H4 (cell line): ENCODE measurements at places on chromosomes 7 and 10. TPM values are rescaled to one million over a fixed set of nuclear protein-coding genes. Genes with fewer than 3 reads are reported as not detected.

DNA sequence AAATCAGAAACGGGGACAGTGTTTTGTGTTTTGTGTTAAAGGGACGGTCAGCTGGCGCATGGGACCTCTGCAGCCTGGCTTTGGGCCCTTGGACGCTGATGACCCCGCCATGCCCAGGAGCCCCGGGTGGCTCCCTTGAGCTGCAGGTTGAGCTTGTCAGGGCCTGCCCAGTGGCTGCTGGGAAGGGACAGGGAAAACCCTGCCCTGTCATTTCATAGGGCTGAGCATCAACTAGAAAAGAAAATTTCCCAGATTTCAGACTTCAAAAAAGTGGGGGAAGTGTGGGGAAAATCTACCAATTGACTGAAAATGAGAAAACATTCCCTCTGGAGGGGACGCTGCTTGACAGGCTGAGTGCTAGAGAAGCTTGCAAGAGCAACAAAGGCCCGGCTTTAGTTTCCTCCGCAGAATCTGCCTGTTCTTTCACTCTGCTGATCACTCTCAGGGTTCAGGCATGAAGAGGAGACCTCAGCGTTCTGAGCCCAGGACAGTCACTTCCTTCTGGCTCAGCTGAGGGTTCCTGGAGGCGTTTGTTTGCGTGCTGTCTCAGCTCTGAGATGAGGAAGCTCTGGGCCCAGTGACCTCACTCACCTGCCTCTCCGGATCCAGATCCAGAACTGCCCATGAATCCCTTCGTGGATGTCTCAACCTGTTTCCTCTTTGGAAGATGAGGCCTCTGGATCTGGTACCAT is 18.6 kb upstream of the DNAJB6 start:
- DNase-seq = no peak

GRCh38 chr7:3956949-3957348 is 655.9 kb downstream of the SDK1 start:
- no peak for DNase-seq

DNA sequence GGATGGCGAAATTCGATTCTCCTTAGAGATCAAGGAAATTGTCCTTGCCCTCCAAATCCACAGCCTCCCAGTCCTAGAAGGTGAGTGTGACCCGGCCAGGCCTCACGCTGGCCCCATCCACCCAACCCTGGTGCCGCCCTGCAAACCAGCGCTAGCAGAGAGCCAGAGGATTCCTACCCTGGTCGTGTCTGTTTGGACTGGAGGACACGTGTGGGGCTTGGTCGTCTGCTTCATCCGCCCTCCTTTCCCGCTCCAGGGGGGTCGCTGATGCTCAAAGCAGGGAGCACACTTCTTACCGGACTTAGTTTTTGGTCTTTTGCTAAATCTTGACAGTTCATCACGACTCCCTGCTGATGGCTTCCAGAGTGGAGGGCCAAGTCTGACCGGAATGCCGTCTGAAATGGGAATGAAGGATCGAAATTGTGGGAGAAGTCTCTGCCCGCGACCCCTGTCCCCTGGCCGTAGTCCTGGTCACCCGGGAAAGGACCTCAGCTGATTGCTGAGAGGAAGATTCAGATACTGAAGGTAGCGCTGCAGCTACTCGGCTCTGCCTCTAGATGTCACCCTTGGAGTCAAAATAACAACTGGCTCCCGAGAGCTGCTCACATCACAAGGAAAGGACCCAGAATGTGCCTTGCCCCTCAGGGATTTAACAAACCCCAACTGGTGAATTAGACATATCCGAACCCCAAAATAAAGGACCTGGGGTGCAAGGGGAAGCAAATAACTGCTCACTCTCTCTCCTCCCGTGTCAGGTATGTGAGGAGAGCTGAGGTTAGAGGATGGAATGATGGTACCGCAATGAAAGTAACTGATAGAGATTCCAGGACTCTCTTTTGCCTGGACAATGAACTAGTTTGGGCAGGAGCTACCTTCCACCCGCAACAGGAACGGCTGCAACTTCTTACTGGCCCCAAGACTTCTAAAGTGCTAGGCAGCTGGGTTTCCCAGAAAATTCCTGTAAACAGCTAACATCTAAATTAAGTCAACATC is 23.5 kb upstream of the ORC5 start:
- DNase-seq = peak; percentile 63

- no peak for DNase-seq
Observed at GRCh38 chr10:65952086-65952485, 973.8 kb upstream of the LRRTM3 start.

- DNase-seq = no peak
Observed at GRCh38 chr7:71470326-71470725, 338.4 kb downstream of the GALNT17 start.

- no peak for DNase-seq
Observed at GRCh38 chr10:74063256-74063655, 65.3 kb downstream of the VCL start.

DNA sequence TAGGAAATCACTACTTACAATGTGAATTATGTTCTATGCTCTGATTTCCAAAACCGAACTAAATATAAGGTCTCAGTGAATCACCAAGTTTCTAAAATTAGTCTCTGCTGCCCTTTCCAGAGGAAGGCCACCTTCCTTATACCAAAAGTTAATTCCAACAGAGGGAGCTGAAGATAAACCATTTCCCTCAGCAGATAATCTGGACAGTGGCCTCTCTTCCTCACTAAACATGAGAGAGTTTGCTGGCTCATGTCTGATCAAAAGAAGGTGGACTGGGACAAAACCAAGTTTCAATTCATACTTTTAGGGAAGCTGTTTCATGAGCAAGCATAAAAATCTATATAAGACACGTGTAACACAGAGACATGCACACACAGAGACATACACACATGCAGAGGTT is 6.4 kb downstream of the FEZF1 start:
- no peak for DNase-seq

- DNase-seq = no peak
Observed at GRCh38 chr7:74218343-74218698, 8.5 kb downstream of the LAT2 start.

DNA sequence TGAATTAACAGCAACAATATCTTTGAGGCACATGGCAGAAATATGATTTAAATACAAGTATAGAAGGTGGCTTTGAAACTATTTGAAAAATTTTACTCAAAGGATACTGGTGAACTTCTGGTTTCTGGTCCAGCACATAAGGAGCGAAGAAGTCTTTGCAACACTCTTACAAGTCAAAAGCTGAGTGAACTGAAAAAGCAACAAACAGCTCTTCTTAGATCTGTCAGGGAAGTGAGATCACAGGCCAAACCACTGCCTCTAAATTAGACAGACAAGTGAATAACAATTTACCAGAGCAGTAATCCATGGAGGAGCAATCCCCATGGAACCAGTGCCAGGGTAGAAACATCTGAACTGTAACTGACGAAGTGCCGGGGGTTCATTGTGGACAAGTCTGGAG is 9.6 kb upstream of the VWC2 start:
- DNase-seq = no peak

DNA sequence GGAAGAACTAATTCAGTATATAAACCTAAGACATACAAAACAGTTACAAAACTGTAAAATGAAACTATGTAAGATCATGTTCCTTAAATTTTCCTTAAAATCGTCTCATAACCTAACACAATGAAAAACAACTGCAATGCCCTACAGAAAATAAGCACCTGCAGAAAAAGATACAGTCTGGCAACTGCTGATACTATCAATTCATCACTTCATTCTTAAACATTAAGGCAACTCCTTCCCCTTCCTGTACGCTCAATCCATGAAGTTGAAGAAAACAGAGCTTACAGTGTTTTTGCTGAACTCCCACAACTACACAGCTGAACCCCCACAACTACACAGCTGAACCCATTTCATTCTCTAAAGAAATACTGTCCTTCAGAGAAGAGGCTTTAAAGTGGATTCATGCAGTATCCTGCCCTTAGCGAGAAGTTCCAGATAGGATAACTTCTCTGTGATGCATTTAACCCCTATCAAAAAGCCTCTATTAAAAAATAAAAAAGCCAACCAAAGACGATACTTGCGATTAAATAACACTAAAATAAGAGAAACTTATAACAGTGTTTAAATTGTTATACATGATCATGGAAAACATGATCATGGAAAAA is 50.0 kb downstream of the JMJD1C start:
- DNase-seq = no peak

DNA sequence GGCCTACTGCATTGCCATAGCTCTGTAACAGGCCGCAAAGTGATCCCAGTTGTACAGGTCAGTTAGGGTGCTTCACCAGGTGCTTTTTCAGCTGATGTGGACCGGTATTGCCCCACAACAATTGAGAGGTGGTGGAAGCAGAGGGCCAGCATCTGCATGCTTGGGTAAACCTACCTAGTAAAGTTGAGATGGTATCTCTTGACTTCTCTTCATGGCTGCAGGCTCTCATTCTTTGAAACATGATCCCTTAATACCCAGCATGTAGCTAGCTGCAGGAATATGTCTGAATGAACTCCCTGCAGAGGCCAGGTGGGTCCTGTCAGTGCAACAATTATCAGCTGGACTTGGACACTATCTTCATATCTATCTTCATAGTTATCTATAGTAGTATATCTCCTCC is 60.7 kb upstream of the CCDC6 start:
- no peak for DNase-seq

- no peak for DNase-seq
Observed at GRCh38 chr10:101228966-101229265, 347 bp downstream of the LBX1 start.

GRCh38 chr10:109762555-109762954 is 160.8 kb downstream of the XPNPEP1 start:
- DNase-seq = no peak

- peak; percentile 99 for DNase-seq
Observed at GRCh38 chr7:30348083-30348560, 63.7 kb downstream of the ZNRF2 start.

DNA sequence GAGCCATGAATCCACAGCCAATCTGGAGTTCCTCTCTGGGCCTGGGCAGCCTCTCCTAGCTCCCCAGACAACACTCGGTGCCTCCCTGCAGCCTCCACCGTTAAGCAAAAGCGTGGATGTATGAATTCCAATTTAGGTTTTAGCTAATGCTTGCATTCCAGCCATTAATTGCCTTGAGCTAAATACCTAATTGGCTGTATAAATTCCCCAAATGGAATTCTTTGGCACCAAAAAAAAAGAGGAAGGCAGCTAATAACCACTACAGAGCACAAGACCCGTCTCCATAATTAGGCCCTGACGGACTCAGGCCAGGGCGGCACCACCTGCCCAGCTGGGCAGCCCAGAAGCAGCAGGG is 140.5 kb downstream of the PTPRN2 start:
- DNase-seq = no peak

GRCh38 chr10:71250405-71250804 is 38.0 kb downstream of the UNC5B start:
- DNase-seq = no peak

DNA sequence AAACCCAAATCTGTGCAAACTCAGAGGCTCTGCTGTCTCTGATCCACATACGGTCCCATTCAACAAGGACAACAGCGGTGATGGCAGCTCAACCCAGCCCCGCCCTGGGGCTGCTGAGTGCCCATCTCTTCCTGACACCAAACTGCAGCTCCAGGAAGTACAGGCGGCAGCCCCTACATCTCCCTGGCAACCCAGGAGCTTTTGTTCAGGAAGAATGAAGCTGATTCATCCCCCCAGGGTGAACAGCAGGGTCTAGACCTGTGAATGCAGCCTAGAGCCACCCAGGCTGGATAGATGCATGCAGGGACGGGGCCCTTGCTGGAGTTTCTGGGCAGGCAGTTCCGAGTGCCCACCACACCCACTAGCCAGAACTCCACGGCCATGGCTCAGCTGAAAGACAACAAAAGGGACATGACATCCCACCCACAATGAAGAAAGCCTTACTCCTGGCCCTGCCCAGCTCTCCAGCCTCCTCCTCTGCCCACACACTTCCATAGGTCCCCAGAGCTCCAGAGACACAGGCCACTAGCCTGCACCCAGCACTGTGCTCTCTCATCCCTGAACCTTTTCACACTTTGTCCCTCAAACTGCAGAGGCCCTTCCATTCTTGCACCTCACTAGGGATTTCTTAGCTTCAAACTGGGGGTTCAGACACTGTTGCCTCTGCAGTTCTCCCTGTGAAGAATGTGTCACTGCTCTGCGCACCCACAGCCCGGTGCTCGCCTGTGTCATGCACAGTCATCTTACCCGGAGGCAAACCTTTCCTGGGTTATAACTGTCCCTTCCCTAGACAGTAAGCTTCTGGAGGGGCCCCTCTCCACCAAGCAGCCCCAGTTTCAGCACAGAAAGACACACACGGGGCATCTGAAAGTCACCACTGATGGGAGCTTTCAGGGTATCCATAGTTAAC is 99.1 kb downstream of the GRID1 start:
- no peak for DNase-seq

DNA sequence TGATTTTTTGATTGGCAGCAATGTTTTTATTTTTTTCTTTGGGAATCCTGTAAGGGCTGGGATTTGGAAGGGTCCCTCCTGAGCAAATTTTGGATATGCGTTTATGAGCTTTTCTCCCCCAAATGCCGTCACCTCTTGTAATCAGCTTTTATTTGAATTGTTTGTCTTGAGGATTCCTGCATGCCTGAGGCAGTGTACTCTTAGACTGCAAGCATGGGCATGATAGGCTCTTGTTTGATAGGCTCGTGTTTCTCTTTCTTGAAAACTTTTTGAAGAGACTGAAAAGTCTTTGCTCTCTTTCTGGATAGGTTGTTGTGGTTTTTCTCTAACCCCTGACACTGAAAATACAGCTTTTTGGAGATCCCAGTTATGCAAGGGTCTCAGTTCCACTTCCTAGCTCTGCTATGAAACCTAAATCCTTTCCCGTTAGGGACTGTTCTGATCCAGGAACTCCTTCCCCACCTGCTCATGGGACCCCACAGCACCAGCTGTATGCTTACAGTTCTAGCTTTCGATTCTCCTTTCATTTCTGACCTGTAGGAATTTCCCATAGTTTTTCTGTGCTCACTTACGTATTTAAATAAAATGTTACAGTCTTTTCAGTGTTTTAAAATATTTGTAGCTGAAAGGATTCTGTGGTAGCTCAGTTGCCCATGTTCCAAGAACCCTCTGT is 17.2 kb downstream of the TSPAN13 start:
- DNase-seq = no peak

DNA sequence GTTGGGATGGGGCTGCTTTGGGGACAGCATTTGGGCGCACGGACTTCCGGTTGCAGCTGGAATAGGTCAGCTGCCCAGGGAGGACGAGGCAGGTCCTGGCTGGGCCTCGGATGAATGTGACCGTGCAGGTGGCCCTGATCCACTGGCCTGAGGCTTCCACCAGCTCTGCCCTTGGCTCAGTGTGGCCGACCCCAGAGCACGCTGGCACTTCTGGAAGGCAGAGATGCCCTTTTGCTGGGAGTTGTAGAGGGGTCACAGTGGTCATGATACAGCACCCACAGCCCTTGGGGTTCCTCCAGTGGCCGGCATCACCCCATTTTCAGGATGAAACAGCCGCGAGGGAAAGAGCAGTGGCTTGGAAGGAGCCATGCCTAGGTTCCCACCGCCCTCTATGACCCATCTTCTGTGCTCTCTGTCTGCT is 19.0 kb downstream of the ADCY1 start:
- no peak for DNase-seq

The VPS50 gene
- total RNA-seq = 17.9 and 25.6 TPM in 2 replicates

The FZD1 gene
- 6.1 and 6.9 TPM in 2 replicates for total RNA-seq

The ATOH7 gene
- total RNA-seq = 0.27 and 0.88 TPM in 2 replicates

The PWWP2B gene
- 2.2 and 6.2 TPM in 2 replicates for total RNA-seq

The ST8SIA6 gene
- total RNA-seq = 0.14 TPM in 1 of 2 replicates, not detected in the other

The AKR1C4 gene
- total RNA-seq = not detected in 2 replicates

The EIF5AL1 gene
- total RNA-seq = 0.68 and 0.81 TPM in 2 replicates

The PAPOLB gene
- 0.02 TPM in 1 of 2 replicates, not detected in the other for total RNA-seq
